Hematopoietic multipotent progenitor cell treated with erythropoietin and hydrocortisone succinate and interleukin-3 and kit ligand, for 8 days (in vitro differentiated cells): ENCODE measurements at places on chromosomes 4 and X.

DNA sequence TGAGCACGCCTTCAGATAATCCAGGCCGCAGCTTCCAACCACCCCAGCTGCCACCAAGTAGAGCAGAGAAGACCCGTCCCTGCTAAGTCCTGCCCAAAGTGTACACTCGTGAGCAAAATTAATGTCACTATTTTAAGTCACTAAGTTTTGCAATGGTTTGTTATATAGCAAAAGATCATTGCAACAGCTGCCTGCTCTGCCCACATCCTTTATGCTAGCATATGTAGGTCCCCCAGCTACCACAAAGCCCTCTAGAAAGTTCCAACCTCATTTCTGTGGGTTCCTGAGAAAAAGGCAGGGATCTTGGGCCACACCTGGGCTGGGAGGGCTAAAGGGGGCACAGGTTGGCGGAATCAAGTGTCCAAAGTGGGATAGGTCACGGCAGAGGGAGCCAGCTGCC is 346.9 kb downstream of the BCOR start:
- no peak for DNase-seq

GRCh38 chr4:1879485-1879884 is 8.3 kb downstream of the NSD2 start:
- no peak for DNase-seq

GRCh38 chr4:24137671-24138601 is 248.1 kb upstream of the PPARGC1A start:
- DNase-seq = no peak

DNA sequence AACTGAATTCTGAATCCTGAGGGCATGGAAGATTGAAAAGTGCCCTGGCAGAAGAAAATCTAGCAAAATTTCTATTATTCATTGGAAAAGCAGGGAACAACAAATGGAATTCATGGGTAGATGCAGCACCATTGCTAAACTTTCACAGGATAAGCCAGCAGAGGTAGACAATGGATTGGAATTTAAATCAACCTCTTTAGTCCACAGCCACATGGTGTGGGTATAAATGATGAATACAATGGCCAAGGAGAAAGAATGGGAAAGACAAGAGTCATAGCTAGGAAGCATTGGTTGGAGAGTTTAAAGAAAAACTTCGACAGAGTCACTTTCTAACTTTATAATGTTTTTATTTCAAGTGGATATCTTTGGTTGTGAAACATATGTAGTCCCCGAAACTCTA is 332.8 kb upstream of the PUDP start:
- DNase-seq = no peak

GRCh38 chr4:108111781-108112180 is 57.0 kb downstream of the LEF1 start:
- no peak for DNase-seq

GRCh38 chrX:128653524-128654060 is 601.4 kb upstream of the ACTRT1 start:
- DNase-seq = no peak
